CD4-positive, alpha-beta T cell treated with Interleukin-1 beta for 1 hour (primary cell): ENCODE measurements at places on chromosomes 3 and 15.

DNA sequence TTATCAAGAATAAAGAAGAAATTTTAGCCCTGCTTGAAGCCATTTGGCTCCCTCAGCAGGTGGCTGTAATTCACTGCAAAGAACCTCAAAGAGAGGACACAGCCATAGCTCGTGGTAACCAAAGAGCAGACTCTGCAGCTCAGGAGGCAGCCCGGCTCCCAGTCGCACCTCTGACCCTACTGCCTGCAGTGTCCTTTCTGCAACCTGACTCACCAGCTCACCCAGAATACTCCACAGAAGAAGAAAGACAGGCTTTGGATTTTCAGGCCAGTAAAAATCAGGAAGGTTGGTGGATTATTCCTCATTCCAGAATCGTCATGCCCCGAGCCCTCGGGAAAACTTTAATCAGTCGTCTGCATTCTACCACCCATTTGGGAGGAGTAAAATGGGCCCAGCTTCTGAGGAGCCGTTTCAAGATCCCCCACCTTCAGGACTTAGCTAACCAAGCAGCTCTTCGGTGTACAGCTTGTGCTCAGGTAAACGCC, 38.6 kb downstream of the ZBTB11 start:
- no peak for DNase-seq

DNA sequence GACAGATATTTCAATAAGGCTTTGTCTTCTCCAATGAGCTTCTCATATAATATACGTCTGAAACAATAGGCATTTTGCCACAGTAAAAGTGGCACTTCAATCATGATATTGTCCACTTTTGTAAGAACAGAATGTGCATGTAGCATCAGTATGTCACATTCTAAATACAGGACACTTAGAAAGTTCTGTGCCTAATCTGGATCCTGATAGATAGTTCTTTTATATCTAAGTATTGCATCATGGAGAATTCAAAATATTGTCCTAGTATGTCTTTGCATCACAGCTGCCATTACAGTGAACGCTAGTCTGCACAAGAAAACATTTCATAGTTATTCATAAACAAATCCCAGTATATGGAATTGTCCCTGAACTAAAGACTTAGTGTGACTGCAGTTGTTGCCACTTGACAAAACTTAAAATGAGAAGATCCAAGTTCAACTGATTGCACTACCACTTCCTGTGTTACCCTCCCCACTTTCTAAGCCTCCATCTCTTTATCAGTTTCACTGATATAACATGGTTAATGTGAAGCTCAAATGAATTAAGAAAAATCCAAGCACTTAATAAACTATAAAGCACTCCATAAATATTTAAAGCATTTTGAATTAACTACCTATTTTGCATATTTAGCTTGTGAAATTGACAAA, 19.6 kb downstream of the LRRFIP2 start:
- no peak for DNase-seq

- no peak for DNase-seq
These were observed 80.5 kb downstream of the USF3 start for GRCh38 chr3:113615976-113616375.

GRCh38 chr3:168782193-168782592, 686.5 kb upstream of the GOLIM4 start:
- DNase-seq: no peak

DNA sequence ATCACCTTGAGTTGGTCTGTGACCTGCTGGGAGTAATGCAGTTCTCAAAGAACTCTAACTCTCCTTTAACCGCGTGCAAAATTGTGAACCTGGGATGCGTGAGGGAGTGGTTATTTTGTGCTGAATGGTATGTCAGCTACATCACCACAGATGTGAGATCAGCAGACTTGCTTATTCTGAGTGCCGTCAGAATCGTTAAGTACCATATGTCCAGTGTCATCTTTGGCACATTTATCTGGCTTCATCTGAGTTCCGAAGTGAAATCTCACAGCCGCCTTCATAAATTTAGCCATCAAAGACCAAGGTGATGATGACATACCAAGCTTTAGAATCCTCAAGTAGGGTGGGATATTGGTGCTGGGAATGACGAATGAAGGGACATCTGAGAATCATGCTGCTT, 347.2 kb upstream of the TPRG1 start:
- DNase-seq: no peak

DNA sequence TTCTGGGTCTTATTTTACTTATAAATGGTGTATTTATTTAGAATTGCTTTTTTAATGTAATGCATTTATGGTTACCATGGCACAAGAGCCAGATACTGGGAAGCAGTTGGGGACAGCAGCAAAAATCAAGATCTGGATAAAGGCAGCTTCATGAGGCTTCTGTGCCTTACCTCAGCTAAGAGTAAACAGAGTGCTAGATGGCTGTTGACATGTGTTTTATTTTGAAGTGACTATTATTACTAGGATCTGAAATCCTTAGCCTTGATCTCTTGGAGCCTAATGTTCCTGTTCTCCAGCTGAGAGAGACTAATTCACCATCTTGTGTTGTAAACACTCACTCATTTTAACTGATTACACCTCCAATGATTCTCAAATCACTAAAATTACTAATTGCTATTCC, 317.8 kb downstream of the LPP start:
- no peak for DNase-seq

GRCh38 chr3:35744419-35744818, 105.1 kb downstream of the ARPP21 start:
- no peak for DNase-seq

GRCh38 chr3:68025189-68025588, 370.8 kb upstream of the SUCLG2 start:
- DNase-seq: no peak

GRCh38 chr3:55828712-55829111, 341.6 kb upstream of the WNT5A start:
- no peak for DNase-seq

- no peak for DNase-seq
These were observed 163.9 kb upstream of the WNT5A start for GRCh38 chr3:55651011-55651410.

GRCh38 chr3:194761384-194761783, 75.7 kb downstream of the FAM43A start:
- DNase-seq: no peak

- no peak for DNase-seq
These were observed 152.0 kb downstream of the OPA1 start for GRCh38 chr3:193744822-193745684.

- DNase-seq: no peak
These were observed 445.1 kb upstream of the RASGRP1 start for GRCh38 chr15:39009740-39010139.

DNA sequence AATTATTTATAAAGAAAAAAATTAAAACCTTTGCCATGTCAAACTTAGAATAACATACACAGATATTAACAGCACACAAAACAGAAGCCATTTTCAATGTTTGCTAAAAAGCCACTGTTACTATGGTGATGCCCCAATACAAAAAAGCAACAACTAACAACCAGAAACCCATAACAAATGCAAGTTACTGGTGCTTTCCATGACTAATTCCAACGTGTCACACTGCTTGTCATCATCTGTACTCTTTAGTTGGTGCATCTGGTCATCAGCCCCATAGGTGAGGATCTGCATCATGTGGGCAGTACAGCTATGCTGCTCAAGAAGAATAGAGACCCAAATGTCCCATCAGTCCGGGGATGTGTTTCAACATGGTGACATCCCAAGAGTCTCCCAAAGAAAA, 52.8 kb downstream of the ATP8B4 start:
- peak; percentile 30 for DNase-seq

DNA sequence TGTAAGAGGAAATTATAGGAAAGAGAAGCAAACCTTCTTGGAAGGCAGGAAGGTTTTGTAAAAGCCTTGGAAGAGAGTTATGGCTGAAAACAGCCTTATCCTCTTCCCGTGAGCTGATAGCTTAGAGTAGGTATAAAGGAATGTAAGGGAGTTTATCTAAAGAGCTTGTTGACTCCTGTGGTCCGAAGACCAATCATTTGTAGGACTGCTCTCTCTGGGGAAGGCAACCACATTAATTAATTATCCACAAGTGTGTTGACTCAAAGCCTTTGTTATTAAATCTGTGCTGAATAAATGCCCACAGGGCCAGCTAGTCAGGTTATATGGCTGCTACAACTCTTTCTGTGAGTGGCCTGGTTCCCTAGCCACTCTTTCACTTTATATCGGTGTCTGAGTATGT, 452.1 kb upstream of the RASGRP1 start:
- no peak for DNase-seq

- DNase-seq: peak; percentile 48
These were observed 241.7 kb upstream of the ICE2 start for GRCh38 chr15:60720493-60721256.

GRCh38 chr15:101025501-101025885, 106.3 kb downstream of the LRRK1 start:
- DNase-seq: no peak

- DNase-seq: no peak
These were observed 3.0 kb upstream of the ZNF774 start for GRCh38 chr15:90349072-90349471.

DNA sequence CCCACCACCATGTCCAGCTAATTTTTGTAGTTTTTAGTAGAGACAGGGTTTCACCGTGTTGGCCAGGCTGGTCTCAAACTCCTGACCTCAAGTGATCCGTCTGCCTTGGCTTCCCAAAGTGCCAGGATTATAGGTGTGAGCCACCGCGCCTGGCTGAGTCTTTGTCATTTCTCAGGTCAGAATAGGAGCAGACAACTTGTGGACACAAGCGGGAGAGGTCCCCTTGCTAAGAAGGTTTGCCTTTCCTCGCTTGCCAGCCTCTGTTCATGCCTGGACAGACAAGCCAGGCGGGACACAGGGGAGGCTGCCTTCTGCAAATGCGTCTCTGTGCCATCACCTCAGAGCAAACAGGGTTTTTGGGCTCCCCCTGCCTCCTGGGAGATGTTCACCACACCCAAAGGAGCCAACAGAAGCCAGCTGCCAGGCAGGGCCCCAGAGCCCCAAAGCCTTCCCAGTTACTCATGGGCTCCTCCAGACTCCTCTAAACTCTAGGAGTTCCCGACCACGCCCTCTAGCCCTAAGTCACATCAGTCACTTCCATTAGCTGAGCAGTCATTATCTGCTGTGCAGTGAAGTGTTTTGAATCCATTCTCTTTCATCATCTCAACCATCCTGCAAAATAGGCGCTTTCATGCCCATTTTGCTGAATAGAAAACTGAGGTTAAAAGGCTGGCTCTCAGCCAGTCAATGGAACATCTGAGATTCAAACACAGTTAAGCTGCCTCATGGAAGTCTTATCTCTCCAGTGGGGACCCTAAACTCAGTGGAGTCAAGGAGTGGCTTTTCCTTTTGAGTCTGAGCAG, 245.0 kb downstream of the UACA start:
- DNase-seq: no peak

- no peak for DNase-seq
These were observed 98.7 kb downstream of the CHDH start for GRCh38 chr3:53747559-53747958.

DNA sequence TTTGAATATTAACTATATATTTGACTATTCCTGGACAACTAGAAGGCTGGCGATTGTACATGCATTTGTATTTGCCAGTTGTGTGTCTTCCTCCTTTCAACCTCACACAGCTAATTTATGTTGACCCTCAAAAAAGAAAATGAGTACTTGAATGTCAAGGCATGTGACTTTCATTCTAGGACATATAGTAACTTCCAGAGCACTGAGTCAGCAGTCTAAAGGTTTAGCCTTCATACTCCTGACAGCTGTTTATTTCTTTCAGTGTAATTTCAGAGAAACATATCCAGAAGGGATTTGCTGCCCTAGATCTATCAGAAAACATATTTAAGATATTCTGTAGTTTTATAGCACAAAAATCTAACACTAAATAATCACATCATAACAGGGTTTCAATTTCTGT, 74.6 kb upstream of the GOLGA8J start:
- DNase-seq: no peak

DNA sequence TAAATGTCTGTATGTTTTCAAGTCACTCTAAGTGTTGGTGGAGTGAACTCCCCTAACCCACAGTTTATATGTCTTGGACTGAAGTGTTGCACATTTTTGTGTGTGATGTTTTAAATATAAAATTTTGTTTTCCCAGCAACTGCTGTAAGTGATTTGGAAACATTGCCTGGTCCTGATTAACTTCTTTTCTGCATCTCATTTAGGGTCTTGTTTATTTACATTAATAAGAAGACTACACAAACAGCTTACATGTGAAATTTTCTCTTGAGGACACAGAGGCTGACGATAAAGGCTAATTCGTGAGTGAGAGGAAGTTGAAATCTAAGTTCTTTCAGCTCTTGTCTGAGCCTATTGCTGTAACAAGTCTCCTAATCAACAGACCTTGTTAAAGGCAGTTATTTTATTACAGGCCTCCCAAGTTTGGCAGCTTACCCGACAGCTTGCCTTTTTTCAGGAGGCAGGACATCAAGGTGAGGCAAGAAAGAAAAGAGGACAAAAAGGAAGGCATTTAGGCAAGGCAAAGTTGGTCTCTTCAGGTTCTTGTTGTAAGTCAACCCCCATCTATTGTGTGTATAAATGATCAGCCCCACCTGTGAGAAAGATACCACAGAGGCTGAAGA, 177.7 kb upstream of the NR2E3 start:
- no peak for DNase-seq

DNA sequence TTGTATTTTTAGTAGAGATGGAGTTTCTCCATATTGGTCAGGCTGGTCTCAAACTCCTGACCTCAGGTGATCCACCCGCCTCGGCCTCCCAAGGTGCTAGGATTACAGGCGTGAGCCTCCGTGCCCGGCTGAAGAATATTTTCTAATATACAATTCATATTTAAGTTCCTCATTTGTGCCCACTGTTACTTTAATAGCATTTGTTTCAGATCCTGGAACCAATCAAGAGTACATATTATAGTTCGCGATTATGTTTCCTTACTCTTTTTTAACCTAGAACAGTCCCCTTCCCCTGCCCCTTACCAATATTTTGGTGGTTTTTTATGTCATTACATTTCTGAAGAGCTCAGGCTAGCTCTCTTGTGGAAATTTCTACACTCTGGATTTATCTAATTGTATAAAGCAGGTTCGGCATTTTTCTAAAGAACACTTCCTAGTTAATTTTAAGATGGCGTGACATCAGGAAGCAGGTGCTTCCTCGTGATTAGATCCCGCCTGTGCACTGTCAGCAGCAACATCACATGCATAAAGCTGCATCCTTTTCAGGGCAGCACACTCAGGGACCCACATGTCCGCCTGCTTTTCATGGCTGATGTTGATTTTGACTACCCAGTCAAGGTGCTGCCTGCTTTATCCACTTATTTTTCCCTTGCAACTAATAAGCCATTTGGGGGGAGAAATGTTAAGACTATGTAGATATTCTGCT, 88.7 kb upstream of the EPHB3 start:
- peak; percentile 63 for DNase-seq

GRCh38 chr15:85444122-85444745, 63.8 kb downstream of the AKAP13 start:
- DNase-seq: no peak

DNA sequence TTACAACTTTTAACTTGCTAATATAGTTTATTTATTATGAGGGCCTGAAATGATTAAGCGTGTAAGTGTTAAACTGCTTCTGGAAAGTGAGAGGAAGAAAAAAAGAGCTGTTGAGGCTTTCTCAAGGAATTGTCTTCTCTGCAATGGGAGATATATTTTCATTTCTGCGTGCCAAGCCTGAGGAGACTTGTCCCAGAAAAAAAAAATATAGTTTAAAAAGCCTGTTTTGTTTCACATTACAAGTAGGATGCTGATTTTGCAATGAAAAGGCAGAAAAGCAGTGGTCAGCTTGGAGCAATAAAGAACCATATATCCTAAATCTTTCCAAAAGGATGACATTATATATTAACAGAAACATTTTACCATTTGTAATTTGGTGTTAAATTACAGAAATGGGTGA, 115.5 kb downstream of the GMNC start:
- DNase-seq: no peak
